ENCODE measurements at places on chromosomes 16 and 17.
A peak's percentile ranks its signal among the peaks of the same experiment; 100 is the strongest.

- no peak for DNase-seq
Observed at GRCh38 chr16:82703871-82704768, 77.4 kb downstream of the CDH13 start.

DNA sequence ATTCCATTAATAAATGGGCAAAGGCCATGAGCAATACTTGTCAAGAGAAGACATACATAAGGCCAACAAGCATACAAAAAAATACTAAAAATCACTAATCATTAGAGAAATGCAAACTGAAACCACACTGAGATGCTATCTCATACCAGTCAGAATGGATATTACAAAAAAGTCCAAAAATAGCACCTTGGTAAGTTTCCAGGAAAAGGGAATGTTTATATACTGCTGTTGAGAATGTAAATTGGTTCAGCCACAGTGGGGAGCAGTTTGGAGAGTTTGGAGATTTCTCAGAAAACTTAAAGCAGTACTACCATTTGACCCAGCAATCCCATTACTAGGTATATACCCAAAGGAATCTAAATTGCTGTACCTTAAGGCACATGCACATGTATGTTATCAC, 467.7 kb downstream of the CDH11 start:
- no peak for DNase-seq

DNA sequence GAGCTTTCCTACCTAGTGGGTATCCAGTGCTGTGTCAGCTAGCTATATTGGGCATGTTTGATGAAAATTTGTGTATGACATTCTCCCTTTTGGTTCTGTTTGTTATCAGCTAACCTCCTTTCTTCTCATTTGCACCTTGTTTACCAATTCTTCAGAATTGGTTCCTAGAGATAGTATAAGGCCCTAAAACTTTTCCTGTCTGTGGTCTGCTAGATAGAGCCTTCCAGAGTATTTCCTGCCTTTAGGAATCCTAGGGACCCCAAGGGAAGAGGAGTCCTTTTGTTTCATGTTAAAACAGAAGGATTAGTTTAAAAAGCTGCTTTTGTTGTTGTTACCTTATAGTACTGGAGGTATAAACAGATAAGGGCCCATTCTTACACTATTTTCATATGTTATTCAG, 11.5 kb downstream of the MAP3K3 start:
- no peak for DNase-seq

DNA sequence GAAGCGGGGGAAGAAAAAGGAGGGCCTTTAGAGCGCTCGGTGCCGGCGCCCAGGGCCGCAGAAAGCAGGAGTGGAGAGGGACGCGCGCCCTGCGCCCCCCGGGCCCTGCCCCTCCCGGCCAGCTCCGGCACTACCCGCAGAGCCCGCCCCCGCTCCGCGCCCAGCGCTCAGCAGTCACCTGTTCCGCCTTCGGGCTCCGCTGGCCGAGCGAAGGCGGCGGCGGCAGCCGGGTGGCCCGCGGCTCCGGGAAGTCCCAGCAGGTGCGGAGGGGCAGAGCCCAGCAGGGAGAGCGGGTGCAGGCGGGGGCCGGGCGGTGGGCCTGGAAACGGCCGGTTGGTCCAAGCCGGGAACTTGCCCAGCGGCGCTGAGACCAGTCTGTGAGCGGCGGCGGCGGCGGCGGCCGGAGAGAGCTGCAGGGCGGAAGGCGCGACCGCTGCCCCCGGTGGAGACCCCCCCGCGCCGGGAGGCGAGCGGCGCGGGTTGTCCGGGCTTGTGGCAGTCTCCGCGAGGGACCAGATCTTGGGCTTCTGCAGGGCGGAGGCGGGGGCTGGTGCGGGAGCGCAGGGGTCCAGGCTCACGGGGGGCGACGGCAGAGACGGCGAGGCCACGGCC, 2.2 kb downstream of the IRX3 start:
- DNase-seq = no peak

- no peak for DNase-seq
Observed at GRCh38 chr16:87694441-87695125, 71.2 kb downstream of the KLHDC4 start.

- DNase-seq = no peak
Observed at GRCh38 chr16:85483424-85483823, 129.7 kb upstream of the GSE1 start.

GRCh38 chr17:17812211-17813054, 24.4 kb downstream of the SREBF1 start:
- peak; percentile 83 for DNase-seq

- no peak for DNase-seq
Observed at GRCh38 chr17:80573701-80574100, 29.1 kb downstream of the RPTOR start.

- DNase-seq = no peak
Observed at GRCh38 chr17:73137376-73137775, 27.4 kb upstream of the SSTR2 start.

DNA sequence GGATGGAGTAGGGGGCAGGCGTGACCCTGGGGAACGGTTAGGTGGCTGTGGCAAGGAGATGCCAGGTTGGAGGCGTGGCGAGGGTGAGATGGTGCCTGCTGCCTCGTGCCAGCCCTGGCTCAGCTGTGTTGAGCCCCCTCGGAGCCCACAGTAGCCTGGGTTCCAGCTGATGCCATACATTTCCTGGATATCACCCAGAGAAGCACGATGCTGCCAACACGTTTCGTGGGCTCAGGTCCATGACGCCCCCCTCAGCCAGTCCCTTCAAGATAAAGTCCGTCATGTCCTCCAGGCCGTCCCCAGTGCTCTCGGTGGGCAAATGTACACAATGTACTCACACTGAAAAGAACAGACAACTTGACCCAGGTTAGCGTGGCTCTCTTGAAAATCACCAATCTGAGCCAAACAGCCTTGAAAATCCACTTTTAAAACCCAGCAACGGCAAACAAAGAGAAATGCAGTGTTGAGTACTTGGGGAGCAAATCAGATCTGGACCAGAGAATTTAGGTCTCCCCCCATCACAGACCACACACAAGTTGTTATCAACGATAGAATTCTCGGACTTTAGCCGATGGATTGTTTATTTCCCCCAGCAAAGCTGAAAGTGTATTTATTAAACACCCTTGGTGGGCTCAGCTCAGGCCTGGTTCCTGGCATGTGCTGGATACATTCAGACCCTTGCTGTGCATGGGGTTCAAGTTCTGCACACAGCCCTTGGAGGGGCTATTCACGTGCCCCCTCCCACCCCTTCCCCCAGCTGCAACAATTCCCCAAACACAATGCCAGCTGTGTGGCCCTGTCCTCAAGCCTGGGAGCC, 102.8 kb upstream of the PLCG2 start:
- DNase-seq = no peak

DNA sequence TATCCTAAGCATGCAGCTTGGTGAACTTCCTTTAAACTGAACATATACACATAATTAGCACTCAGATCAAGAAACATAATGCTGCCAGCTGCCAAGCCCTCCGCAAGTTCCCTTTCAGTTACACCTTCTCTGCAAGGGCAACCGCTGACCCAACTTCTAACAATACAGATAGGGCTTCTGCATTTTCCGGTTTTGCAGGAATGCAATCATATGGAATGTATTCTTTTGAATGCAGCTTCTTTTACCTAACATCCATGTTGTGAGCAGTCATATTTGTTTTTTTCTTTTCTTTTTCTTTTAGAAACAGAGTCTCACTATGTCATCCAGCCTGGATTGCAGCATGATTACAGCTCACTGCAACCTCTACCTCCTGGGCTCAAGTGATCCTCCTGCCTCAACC, 110.7 kb downstream of the GSG1L start:
- no peak for DNase-seq

DNA sequence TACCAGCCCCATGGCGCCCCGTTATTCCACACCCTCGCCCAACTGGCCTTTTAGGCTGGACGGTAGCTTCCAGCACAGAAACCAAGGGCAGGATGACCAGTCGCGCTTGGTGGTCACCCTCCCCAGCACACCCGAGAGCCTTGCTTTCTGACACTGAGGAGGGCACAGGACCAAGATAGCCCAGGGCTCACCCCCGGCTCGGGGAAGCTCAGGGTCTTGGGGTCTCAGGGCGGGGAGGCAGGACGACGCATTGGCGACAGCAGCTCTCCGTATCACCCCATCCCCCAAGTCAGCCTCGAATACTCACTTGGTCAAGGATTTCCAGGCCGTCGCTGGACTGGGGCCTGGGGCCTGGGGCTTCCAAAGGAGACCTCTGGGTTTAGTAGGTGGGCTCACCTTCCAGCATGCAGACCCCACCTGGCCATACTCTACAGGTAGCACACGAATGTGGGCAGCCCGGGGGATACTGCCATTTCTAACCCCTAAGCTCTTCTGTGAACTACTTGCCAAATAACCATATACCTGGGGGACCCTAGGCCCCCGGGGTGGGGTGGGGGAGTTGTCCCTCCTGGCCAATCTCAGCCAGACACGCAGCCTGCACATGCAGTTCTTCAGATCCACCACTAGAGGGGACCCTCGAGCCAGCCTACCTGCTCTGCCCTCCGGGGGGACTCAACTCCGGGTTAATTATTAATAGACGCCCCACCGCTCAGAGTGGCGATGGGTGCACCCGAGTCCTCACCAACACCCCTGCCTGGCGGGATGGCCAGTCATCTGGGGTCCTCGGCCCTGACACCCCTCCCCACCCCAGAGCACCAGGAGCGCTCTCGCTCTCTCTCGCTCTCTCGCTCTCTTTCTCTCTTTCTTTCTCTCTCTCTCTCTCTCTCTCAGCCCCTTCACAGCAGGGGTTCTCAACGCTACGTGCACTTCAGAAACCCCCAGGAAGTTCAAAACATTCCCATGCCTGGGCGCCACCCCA, 30.0 kb downstream of the TBC1D16 start:
- DNase-seq = no peak

DNA sequence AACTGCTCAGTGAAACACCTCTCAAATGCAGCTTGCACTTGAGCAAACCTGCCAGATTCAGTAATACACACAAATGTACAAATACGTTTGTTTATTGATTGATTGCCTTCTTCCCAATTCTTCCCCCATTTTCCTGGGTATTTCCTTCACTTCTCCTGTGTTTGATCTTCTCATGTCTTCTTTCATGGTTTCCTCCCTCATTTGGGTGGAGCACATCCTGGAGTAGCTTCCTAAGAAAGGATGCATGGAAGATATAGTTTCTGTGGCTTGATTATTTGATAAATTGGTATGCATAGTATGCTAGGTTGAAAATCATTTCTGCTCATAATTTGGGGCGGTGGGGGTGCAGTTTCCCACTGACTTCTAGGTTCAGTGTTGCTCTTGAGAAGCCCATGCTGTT, 28.8 kb downstream of the JPH3 start:
- no peak for DNase-seq

DNA sequence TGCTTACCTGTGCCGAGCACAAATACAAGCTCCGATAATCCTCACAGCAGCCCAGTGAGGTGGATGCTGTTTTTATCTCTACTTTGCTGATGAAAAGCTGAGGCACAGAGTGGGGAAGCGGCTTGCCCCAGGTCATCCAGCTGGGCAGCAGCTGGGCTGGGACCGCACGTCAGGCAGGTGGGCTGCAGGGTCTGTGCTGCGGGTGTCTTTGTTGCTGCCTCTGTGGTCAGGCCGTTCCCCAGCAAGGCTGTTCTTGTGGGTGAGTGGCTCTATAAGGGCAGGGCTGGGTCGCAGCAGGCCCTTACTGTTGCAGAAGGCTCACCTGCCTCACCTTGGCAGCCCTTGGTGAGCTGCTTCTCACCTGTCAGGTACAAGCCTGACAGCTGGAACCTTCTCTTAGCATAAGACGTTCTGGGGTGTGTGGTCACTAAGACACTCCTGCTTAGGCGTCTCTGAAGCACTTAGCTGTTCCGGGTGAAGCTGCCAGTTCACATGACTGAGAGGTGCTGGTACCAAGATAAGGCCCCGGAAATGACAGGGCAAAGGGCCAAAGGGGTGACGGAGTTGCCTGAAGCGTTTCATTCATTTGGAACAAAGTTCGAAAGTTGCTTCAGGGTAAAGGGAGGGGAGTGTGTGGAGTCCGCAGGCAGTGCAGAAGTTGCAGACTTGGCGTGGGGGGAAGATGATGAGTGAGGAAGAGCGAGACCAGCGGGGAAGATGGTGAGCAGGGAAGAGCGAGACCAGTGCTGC, 17.4 kb downstream of the IRF8 start:
- DNase-seq = peak; percentile 66

DNA sequence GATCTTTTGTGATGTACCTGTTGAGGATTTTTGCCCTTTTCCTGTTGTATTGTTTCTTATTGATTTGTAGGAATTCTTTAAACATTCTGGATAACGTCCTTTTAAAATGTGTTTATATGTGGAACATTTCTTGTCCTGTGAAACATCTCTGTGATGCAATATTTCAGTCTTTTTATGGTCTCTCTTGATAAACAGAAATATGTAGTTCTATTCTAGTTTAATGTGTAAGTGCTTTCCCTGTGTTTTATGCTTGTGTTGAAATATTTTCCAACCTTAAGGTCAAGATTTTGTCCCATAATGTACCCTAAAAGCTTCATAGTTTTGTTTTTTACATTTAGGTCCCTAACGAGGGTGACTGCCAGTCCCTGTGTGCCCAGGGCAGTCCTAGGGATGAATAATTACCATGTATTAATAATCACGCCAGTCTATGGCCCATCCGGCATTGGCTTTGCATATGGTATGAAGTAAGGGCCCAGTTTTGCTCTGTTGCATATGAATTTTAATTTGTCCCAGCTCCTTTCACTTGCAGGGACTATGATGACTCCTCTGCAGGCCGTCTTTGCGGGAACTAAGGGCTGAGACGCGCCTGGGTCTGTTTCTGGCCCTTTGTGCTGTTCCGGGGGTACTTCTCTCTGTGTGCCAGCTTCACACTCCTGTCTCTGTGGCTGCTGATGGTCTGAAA, 44.2 kb downstream of the RPTOR start:
- DNase-seq = no peak

DNA sequence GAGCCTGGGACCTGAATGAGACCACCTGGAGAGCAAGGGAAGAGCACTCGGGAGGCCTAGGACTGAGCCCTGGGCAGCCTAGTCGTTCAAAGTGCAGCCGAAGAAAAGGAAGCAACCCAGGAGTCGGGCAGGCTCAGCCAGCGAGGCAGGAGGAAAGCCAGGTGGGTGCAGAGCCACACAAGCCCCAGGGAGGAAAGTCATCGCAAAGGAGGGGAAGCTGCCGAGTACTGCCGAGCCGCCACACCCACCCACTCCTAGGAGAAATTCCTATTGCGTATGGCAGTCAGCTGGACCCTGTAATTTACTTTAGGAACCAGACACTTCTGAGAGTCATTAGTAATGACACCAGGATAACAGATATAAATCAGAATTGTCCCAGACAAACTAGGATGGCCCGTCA, 187.6 kb downstream of the KATNIP start:
- no peak for DNase-seq

GRCh38 chr16:15961060-15961511, 11.7 kb downstream of the ABCC1 start:
- DNase-seq = no peak

GRCh38 chr16:57009643-57010170, 20.4 kb downstream of the NLRC5 start:
- no peak for DNase-seq

DNA sequence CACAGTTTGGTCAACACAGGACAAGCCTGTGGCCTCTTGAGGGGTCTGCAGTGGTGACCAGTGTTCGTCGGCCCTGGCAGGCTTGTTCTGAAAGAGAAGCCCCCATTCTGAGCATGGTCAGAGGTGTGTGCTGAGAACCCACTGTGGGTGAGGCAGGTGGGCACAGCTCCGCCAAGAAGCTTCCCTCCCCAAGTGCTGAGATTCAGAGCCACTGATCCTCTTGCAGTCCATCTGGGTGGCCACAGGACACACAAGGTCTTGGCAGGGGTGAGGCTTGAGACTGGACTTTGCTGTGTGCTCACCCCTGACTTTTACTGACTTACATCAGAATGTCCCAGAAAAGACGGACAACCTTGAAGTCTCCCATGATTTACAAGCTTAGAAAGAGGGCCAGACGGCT, 18.7 kb downstream of the MPRIP start:
- peak; percentile 54 for DNase-seq
